Esophagus muscularis mucosa (tissue), 4 donors: ENCODE measurements at places on chromosomes 11 and 22.

GRCh38 chr11:111001986-111002611 is 243.4 kb upstream of the POU2AF2 start:
- DNase-seq, result peak; percentile 78

- DNase-seq, result no peak
Observed at GRCh38 chr22:32879550-32879949, 78.0 kb downstream of the TIMP3 start.

GRCh38 chr22:32587449-32587848 is 112.8 kb downstream of the FBXO7 start:
- no peak for DNase-seq

DNA sequence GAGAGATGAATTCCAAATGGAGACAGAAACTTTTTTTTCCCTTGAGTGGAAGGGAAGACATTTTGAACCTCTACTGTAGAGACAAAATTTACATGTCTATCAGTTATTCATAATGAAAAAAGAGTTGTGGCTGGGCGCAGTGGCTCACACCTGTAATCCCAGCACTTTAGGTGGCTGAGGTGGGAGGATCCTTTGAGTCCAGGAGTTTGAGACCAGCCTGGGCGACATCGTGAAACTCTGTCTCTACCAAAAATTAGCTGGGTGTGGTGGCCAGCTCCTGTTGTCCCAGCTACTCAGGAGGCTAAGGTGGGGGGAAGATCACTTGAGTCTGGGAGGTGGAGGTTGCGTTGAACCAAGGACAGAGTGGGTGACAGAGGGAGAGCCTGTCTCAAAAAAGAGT is 4.1 kb downstream of the EED start:
- no peak for DNase-seq

- no peak for DNase-seq
Observed at GRCh38 chr11:124748100-124748418, 4.0 kb downstream of the VSIG2 start.

DNA sequence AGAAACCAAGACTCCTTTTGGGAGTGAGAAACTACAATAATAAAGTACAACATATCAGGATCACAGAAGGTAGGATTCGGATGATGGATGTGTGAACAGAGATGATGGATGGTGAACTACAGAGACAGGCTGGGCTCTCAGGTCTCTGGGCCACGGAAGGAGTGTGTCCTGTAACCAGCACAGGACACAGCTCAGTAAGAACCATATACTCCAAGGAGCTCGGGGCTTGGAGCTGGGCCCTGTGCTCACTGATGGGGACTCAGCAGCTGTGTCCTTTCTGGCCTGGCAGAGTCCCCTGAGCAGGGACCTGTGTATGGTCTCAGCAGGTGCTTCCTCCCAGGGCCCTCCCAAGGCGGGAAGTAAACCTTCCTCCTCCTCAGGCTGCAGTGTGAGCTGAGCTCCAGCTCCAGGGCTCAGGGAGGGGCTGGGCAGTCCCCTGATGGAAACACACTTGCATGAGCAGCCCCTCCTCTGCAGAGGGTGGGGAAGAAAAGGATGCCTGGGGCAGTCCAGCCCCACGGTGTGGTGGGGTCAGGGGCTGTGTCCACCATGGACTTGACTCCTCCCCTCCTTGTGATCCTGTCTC is 39.8 kb upstream of the TOP3B start:
- no peak for DNase-seq

- DNase-seq, result peak; percentile 10
Observed at GRCh38 chr11:13120691-13121090, 111.6 kb downstream of the RASSF10 start.

DNA sequence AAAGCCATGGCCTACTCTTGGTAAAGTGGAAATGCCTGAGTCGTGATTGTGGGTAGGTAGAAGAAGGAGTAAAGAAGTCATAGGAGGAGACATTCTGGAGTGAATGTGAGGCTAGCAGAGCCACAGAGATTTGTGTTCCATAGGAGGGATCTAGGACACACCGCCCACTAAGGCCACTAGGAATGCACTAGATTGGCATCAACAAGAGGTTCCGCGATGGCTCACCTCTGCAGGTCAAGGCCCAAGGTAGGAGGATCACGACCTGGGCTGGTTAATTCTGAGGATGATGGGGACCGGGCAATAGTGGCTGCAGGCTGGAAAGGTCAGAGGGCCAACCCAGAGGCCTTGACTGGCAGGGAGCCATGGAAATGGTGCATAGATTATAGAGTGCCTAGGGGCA is 48.8 kb upstream of the OPCML start:
- DNase-seq, result peak; percentile 91

- no peak for DNase-seq
Observed at GRCh38 chr11:110587972-110588371, 124.3 kb downstream of the ARHGAP20 start.

DNA sequence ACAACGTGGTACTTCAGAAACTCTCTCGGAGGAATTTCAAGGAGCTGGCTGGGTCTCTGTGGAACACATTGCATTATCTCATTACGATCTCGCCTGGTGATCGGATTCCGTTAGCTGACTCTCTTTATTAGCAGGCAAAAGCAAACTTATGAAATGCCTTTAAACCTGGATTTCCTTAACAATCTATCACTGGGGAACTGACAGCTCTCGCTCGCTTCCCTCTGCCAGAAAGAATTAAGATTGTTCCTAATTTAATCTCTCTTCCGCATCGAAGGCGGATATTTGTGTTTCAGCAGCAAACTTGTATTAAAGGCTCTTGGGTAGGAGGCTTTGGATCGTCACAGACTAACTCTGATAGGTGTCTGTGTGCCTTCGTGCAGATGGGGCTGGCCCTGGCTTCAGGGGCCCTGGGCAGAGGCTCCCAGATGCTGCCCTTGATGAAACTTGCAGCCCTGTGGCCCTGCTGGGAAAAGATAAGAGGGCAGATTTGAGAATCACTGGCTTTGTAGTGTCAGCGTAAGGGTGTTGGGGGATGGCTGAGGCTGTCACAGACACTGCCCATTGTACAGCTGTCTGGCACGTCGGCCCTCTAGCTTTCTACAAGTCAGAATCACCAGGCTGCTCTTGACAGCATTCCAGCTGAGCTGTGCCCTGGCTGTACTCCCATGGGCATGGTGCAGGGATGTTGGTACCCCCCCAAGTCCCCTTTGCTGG is 162.2 kb upstream of the NECTIN1 start:
- no peak for DNase-seq

- no peak for DNase-seq
Observed at GRCh38 chr22:50425179-50425916, 49.5 kb downstream of the SBF1 start.

DNA sequence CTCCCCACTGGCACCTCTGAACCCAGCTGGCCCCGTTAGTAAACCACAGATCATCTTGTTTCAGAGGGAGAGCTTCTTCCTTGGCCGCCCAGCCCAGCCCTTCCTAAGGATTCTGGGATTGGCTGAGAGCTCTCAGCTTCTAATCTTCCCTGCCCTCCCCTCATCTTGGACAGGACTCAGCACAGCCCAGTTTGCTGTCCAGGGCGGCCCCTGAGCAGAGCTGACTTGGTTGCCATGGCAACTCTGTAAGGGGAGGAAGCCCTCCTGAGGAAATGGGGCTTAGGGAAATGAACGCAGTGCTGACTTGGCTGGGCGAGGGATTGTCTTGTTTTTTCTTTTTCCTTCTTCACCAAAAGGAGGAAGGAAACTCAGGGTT is 4.6 kb downstream of the APOL4 start:
- no peak for DNase-seq

GRCh38 chr22:23695571-23696325 is 4.9 kb downstream of the RGL4 start:
- DNase-seq, result no peak

- no peak for DNase-seq
Observed at GRCh38 chr22:45009606-45010531, at the start of gene PHF21B. Gene PHF21B, minus strand, starts transcription at chr22:45010005. Its CDS starts 456 bp downstream, at chr22:45009549.

- DNase-seq, result no peak
Observed at GRCh38 chr11:23123753-23124152, 263.5 kb upstream of the CCDC179 start.

DNA sequence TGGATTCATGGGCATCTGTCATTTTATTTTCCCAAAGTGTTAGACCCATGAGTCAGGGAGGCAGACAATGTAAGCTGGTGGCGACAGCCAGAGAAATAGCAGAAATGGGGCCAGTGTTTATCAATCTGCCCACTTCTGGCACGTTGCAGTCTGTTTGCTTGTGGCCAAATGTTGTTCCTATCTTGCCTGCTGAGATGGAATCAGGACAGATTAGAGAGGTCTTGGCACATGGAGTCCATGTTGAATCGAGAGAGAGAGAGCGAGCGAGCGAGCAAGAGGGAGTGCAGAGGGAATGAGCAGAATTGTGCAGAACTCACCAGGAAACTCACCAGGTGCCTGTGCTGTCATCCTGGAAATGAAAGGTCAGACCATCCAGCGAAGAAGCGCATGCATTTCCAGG is 21.9 kb upstream of the PARVG start:
- DNase-seq, result no peak

DNA sequence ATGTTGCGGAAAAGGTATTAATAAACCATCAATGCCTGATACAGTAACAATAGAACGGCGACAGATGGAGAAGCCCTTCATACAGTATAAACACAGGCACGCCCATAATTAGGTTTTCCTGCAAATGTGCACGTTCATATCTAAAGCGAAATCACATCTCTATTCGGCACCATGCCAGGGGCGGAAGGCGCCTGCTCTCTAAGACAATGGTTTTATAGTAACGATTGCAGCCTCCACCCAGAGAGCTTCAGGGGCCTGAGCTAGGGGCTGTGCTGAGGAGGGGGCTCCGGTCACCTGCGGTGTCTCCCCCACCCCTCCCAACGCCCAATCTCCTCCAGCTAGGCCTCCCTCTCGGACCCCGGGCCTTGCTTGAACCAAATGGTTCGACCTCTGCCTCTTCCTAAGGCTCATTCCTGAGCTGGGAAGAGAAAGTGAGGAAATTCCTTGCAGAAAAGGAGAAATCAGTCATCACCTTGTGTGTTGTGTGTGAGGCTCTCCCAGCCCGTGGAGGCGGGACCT is 9.6 kb downstream of the KRTAP5-5 start:
- DNase-seq, result no peak

DNA sequence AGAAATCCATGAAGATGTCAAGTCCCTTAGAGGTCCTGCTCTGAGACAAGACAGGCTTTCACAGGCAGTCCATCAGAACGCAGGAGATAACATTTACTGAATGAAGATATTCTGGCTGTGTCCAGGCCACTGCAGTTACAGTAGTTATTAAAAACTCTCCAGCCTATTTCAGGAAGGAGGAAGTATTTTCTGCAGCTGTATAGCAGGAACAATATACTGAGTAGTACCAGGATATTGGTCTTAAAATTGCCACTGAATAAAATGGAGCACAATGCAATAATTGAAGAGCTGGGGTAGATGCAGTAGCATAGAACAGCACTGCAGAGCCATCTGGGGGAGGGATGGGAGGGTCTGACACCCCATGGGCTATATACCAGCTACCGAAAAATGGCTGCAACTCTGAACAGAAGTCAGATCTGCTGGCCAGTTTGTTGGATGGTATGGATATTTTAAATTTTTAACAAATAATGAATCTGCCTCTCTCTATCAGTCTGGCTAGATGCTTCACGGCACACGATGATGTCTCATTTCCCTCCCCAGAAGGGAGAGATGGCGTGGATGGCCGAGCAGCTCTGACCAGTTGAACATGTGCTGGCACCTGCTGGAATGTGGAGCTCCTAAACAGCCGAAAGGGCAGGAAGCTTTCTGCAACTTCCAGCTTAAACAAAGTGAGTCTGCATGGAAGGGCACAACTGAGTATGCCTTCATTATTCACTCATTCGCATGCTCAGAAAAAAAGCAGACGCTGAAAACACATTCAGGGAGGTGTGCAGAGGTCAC is 342.1 kb upstream of the SYN3 start:
- DNase-seq, result no peak

DNA sequence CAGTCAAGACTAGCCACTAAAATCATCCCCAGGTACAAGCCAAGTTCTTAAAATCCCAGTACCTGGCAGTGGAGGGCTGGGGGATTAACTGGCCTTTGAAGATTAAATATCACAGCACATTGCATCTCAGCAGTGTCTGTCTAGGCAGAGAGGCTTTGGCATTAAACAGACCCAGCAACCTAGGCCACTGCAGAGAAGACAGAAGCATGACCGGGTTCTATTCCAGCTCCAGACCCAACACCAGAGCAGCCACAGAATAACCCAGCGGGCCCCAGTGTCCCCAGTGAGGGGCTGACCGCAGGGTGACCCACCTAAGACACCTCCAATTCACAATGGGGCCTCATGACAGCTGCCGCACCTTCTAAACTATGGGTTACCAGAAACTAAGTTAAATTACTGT is 88.2 kb downstream of the SHANK2 start:
- peak; percentile 74 for DNase-seq

GRCh38 chr11:61413496-61413895 is 16.3 kb downstream of the CPSF7 start:
- no peak for DNase-seq

- DNase-seq, result no peak
Observed at GRCh38 chr22:49216579-49216978, 611.1 kb downstream of the BRD1 start.

DNA sequence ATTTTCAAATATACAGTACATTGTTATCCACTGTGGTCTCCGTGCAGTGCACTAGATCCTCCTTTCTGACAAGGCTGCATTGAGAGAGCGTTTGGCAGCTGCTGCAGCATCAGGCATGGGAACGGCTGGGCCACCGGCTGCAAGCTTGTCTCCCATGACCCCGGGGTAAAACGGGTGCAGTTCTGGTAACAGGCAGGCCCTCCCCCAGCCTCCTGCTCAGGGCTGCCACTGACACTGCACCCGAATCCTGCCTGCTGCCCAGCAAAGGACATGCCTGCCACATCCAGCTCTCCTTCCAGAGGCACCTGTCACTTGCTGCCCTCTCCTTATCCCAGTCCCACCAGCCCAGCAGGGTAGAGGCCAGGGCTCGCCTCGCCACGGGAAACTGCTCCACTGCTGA is 124.5 kb upstream of the TMEM45B start:
- DNase-seq, result peak; percentile 89

GRCh38 chr11:134537941-134538340 is 125.9 kb upstream of the B3GAT1 start:
- DNase-seq, result no peak

- no peak for DNase-seq
Observed at GRCh38 chr11:124543145-124543544, 309 bp downstream of the OR8B12 start.

- peak; percentile 78 for DNase-seq
Observed at GRCh38 chr11:134574425-134574824, 162.4 kb upstream of the B3GAT1 start.

GRCh38 chr11:113468726-113469345 is 6.4 kb downstream of the DRD2 start:
- no peak for DNase-seq

GRCh38 chr11:97637701-97638100 is 1247.9 kb downstream of the JRKL start:
- DNase-seq, result no peak

DNA sequence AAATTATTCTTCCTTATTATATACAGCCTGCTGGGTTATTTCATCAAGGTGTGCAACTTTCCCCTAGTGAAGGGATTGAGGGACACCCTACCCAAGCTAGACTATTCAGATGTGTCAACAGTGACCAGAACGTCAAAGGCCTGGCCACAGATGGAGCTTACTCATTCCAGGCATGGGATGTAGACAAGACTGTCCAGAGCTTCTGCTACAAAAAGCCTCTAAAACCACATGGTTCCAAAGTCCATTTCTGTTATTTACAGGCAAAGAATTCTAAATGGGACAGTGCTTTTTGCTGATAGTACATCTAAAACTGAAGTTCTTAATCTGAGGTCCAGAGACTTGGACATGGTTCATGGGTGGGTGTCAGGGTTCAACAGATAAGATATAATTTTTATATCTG is 9.7 kb upstream of the SMCO4 start:
- DNase-seq, result no peak

GRCh38 chr11:108115500-108116140 is 5.7 kb upstream of the ACAT1 start:
- peak; percentile 97 for DNase-seq
